ENCODE measurements at places on chromosomes 5 and 9.

DNA sequence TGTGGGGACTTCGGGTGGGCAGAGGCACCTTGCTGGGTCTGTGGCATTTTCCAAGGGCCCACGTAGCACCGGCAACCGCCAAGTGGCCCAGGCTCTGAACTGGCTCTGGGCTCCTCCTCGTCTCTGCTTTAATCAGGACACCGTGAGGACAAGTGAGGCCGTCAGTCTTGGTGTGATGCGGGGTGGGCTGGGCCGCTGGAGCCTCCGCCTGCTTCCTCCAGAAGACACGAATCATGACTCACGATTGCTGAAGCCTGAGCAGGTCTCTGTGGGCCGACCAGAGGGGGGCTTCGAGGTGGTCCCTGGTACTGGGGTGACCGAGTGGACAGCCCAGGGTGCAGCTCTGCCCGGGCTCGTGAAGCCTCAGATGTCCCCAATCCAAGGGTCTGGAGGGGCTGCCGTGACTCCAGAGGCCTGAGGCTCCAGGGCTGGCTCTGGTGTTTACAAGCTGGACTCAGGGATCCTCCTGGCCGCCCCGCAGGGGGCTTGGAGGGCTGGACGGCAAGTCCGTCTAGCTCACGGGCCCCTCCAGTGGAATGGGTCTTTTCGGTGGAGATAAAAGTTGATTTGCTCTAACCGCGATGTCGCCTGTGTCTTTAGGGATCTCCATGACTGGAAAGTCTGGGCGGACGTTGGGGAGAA, 5.8 kb downstream of the DPP7 start:
- no peak for DNase-seq

GRCh38 chr5:58849921-58850667, 267.2 kb downstream of the RAB3C start:
- no peak for DNase-seq

- no peak for DNase-seq
Observed at GRCh38 chr5:151700820-151701219, 14.1 kb upstream of the SPARC start.

DNA sequence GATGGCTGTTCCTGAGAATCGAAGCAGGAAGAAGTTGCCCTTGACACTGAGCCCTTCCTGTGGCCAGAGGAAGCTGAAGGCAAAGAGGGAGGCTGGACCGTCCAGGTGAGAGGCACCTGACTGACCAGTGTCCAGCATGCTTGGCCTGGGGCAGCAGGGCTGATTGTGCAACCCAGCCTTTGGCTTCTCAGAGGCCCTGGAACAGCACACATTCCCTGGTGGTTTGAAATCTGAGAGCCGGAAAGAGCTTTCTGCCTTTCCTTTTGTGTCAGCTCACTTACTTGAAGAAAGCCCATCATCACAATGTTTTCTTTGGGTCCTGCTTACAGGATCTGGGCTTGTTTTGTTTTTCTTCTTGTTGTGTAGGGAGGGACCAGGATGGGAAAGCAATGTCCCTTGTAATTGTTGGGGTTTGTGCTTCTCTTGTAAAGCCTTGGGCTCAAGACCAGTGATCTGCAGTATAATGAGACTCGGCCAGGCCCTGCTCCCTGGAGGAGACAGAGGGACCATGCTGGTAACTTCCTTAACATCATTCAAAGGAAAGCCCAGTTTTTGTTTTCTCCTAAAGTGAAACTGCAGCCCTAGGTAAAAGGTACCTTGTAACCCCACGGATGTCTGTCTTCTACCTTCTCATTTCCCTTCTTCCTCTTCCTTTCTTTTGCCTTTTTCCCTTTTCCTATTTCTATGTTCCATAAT, 213.7 kb downstream of the NXNL2 start:
- no peak for DNase-seq

- no peak for DNase-seq
Observed at GRCh38 chr5:545641-546375, 21.6 kb upstream of the SLC9A3 start.

GRCh38 chr5:135942202-135942771, 12.5 kb downstream of the LECT2 start:
- no peak for DNase-seq

Data from activated CD4-positive, alpha-beta T cell treated with anti-CD3 and anti-CD28 coated beads for 24 hours (primary cell).